ENCODE measurements at places on chromosomes 13 and 19.

DNA sequence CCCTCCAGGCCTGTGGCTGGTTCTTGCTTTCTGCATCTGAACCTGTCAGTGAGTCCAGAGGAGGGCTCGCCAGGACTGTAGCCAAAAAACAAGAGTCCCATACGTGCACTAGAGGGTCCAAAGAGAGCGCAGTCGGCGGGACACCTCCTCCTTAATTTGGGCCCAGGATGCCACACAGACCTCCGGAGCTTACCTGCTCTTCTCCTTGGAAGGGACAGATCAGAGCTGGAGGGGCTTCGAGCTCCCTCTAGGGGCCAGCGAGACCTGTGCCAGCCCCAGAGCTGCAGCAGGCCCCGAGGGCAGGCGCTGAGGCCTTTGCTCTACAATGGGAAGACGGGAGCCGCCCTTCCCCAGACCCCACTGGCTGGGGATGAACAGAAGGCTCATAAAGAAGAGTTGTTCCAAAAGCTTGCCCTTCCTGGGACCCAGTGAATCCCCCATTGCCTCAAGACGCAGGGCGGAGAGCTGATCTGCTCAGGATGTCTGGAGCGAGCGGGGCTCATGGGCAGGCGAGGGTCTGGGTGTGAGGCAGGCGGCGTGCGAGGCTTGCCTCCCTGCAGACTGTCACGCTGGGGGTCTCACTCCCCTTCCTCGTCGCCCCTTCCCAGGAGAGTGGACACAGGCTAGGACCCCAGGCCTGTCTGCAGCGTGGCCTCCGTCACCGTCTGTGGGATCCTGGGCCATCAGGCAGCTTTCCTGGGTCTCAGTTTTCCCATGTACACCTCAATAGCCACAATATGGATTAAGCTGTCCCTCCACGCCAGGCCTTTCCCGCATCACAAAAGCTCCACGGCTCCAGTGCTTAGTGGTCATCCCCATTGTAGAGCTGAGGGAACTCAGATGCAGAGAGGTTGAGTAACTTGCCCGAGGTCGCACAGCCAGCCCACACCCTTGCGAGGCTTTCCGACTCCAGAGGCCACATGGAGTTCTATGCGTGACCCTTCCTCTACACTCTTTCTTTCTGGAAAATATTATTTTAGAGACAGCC, 46.9 kb upstream of the VSTM2B start:
- no peak for DNase-seq

DNA sequence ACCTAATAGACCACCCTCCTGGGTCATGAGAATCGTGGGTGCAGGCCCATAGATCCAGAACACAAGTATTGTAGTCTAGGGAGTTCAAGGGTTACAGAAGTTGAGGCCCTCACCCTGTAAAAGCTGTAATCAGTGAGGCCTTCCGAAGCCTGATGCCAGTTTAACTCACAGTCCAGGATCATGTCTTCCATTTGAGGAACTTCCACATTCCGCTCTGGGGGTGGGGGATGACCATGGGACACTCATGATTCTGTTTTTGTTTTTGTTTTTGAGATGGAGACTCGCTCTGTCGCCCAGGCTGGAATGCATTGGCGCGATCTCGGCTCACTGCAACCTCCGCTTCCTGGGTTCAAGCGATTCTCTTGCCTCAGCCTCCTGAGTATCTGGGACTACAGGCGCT, 1.7 kb upstream of the RASIP1 start:
- no peak for DNase-seq

DNA sequence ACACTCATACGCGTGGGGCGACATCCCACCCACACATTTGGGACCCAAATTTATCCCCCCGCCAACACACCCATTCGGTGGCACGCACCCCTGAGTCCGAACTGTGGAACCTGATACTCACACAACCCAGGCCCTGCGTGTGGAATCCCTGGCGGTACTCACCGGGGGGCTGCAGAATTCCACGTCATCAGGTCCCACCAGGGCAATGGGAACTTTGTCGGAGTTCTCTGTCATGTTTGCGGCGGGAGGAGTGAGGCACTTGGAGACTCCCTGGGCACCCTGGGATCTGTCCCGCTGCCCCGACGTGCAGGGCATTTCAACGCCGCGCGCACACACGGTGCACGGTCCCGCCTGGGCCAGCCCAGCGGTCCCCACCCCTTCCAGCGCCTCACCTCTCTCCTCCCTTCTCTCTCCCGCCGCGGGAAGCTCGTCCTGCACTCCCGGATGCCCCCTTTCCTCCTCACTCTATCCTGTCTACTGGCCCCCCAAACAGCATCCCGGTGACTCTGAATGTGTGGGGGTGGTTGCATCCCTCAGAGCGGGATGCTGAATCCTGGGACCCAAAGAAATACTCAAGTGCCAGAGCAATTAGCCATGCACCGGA, at the start of gene CNMD:
TSS of gene CNMD (minus strand) at position 353 of the 604 bp plus-strand sequence. CDS start at position 234, 119 bp downstream.
- no peak for DNase-seq

- DNase-seq: no peak
These were observed 12.5 kb upstream of the ZNF675 start for GRCh38 chr19:23699521-23699860.

GRCh38 chr13:79194272-79194671, 211.8 kb downstream of the RBM26 start:
- DNase-seq: peak; percentile 86

GRCh38 chr13:48733739-48734335, 80.1 kb downstream of the CYSLTR2 start:
- DNase-seq: no peak

- no peak for DNase-seq
These were observed 10.1 kb upstream of the INSL3 start for GRCh38 chr19:17831419-17831888.

DNA sequence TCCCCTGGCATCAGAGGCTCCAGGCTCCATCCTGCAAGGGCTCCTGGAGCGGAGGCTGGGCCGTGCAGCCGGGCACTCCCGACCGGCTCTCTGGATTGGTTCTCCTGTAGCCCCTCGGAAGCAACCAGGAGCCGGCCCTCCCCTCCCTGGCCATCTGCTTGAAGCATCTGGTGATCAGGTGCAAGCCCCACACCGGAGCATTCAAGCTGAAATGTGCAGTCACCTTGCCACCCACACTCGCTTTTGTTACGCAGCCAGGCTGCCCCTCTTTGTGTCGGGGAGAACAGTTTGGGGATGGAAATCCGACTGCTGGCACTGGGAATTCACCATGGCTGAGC, 258.8 kb downstream of the ZNF536 start:
- DNase-seq: no peak

- no peak for DNase-seq
These were observed 29.3 kb downstream of the SERP2 start for GRCh38 chr13:44402899-44403445.

DNA sequence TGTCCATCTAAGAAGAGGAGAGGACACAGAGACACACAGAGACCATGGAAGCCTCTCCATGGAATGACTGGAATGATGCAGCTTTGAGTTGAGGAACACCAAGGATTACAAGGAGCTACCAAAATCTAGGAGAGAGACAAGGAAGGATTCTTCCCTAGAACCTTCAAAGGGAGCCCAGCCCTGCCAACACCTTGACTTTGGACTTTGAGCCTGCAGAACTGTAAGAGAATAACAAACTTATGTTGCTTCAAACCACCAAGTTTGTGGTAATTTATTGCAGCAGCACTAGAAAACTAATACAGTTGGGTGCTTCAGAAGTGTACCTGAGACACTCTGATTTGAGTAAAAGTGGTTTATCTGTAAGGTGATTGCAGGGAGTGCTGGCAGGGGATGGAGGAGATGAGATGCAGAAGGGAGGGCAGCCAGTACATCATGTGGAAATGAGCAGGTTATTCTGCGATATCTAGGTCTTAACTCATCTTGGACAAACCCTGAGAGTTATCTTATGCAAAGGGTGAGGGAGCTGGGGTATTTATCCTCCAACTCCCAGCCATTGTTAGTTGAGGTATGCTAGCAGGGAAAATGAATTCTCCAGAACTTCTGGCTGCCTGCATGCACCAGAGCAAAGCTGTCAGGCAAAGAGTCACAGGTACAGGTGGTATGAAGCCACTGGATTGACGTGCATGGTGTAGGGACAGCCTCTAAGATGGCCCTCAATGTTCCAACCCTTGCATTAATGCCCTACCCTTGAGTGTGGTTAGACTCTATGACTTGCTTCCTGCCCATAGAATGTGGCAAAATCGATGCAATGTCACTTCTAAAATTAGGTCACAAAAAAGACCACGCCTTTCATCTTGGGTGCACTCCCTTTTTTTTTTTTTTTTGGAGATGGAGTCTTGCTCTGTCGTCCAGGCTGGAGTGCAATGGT, 31.3 kb upstream of the ADGRL1 start:
- DNase-seq: no peak

DNA sequence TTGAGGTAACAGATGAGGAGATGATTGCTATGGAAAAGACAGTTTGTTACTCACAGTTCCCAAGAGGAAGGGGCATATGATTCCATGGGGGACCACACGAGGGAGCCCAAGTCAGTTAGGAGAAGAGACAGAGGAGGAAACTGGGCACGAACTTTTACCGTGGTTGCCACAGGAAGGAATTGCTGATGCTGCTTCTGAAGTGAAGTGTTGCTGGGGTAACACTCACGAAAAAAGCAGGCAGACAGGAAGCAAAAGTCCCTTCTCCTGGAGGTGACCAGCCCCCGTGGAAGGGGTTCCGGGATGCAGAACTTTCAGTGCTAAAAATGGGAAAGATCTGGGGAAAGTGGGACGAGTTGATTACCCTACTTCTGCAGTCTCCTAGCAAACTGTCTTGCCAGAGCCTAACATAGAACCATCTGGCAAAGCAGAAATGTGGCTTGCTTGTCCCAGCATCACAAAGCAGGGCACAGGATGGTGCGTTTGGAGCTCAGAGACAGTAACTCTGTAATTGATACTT, 35.4 kb upstream of the MAP3K10 start:
- no peak for DNase-seq

- DNase-seq: no peak
These were observed 4.8 kb downstream of the C19orf25 start for GRCh38 chr19:1474011-1474764.

- no peak for DNase-seq
These were observed 8.5 kb downstream of the MED26 start for GRCh38 chr19:16619457-16619856.

GRCh38 chr13:42696191-42696590, 85.2 kb upstream of the FAM216B start:
- no peak for DNase-seq

GRCh38 chr13:113113846-113114271, 8.3 kb downstream of the F7 start:
- DNase-seq: no peak

DNA sequence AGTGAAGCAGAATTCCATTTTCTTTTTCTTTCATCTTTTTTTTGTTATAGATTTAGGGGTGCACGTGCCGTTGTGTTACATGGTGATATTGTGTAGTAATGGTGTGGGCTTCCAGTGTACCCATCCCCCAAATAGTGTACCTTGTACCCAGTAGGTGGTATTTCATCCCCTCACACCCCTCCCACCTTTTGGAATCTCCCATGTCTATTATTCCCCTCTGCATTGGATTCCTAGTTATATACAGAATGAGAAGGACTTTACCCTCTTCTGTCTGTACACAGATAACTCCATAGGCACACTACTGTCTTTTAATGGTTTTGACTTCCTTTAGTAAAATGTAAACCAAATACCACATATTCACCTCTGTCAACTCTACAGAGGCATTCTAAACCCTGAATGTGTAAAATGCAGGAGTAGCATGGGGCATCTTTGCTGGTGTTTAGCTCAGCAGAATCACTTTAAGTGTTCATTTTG, 28.0 kb downstream of the FRY start:
- no peak for DNase-seq

- DNase-seq: no peak
These were observed 15.2 kb downstream of the ZNF221 start for GRCh38 chr19:43966079-43966694.

- no peak for DNase-seq
These were observed 1.7 kb upstream of the SBK3 start for GRCh38 chr19:55546822-55547614.

GRCh38 chr13:46552303-46552682, 677 bp upstream of the LRCH1 start:
- DNase-seq: no peak

- DNase-seq: no peak
These were observed 13.4 kb upstream of the LENG8 start for GRCh38 chr19:54435551-54436016.

- DNase-seq: no peak
These were observed 499.8 kb downstream of the GPC6 start for GRCh38 chr13:93726173-93726957.

DNA sequence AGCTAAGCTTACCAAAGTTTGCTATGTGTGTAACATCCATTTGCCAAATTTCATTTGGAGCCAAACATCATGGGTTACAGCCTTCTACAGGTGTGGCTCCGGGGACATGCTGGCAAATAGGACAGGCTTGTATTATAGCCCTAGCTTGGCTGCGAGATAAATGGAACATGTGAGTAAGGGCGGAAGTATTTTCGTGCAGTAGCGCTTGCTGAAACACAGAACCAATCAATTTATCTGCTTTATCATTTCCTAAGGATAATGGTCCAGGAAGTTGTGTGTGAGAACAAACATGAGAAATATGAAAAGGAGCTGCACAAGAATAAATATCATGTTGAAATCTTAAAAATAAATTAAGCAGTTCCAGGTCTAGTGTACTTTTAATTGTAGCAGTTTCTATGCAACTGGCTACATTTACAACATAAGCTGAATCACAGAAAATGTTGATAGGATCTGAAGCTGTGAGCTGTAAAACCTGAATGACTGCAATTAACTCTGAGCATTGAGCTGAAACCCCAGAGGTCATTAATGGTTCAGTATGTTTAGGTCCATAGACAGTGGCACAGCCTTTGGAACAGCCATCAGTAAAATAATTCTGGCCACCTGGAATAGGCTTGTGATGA, 22.2 kb upstream of the ZNF100 start:
- no peak for DNase-seq

DNA sequence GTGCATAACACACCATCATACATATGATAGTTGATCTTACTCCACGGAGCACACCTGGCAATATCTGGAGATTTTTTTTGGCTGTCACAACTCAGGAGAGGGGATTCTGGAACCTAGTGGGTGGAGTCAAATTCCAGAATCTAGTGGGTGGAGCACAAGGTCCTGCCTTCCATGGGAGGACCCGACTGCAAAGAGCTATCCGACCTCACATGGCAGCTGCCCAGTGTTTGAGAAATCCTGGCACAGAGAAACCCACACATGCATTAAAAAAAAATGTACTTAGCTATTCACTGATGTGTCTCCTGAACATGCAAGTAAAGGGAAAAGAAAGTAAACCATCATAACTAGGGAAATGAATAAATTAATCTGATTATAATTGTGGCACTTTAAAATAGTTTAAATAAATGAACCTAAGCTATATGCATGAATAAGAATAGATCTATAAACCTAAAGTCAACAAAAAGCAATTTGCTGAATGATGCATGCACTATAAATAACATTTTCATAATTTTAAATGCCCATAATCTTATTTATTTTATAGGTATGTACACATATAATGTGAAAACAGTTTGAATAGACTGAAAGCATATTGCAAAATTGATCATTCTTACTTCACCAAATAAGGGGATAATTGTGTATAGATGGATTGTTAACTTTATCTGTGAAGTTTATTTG, 300.3 kb downstream of the MYO16 start:
- no peak for DNase-seq

DNA sequence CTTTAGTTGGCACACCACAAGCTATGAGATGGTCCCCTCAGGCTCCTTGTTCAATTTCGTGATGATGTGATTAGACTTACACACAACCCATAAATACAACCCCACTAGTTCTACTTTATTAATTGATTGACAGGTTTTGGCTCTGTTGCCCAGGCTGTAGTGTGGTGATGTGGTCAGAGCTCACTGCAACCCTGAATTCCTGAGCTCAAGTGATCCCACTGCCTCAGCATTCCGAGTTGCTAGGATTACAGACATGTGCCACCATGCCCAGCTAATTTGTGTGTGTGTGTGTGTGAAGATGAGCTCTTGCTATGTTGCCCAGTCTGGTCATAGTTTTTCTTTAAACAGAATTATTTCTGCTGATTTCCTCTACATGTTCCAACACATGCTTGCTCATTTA, 17.5 kb upstream of the HTR2A start:
- no peak for DNase-seq
